Pulmonary artery endothelial cell (primary cell): ENCODE measurements at places on chromosomes 7 and 10.

- DNase-seq = no peak
These were observed 60.8 kb upstream of the ITGA8 start for GRCh38 chr10:15780353-15781135.

- peak; percentile 64 for DNase-seq
These were observed 140.5 kb downstream of the PRKAG2 start for GRCh38 chr7:151736403-151736909.

- no peak for DNase-seq
These were observed 12.6 kb upstream of the OR6B1 start for GRCh38 chr7:143987513-143987912.

- no peak for DNase-seq
These were observed 5.1 kb upstream of the SLC16A12 start for GRCh38 chr10:89540420-89540949.

DNA sequence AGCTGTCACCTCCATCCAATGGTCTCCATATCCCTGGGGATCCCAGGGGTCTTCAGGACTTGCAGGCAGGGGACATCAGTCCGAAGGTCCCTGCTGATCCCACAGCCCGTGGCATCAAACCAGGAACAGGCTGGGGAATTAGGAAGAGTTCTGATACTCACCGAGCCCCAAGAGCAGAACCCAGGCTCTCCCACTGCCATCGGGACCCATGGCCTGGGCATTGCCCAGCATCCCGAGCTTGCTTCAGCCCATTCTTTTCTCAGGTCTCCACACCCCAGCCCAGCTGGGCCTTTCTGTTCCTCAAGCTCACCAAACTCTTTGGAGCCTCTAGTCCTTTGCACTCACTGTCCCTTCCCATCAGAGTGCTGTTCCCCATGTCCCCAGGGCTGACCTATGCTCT lies 280.9 kb downstream of the GRID1 start:
- DNase-seq = no peak

DNA sequence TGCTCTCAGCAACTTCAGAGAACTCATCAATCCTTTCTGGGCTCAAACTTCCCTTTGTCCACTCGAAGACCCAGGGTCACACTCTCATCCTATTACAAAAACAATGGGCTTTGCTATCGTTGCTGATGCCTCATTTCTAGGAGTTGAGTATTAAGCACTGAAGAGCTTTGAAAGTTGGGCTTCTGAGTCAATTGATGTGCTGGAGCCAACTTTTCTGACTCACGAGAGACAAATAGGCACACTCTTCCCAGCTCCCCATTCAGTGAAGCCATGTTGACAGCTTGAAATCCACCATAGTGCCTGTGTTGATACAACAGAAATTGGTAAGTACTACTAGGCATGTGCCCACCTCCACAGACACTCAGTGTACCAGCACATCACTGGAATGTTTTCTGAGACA lies 97.5 kb upstream of the PRSS58 start:
- no peak for DNase-seq

DNA sequence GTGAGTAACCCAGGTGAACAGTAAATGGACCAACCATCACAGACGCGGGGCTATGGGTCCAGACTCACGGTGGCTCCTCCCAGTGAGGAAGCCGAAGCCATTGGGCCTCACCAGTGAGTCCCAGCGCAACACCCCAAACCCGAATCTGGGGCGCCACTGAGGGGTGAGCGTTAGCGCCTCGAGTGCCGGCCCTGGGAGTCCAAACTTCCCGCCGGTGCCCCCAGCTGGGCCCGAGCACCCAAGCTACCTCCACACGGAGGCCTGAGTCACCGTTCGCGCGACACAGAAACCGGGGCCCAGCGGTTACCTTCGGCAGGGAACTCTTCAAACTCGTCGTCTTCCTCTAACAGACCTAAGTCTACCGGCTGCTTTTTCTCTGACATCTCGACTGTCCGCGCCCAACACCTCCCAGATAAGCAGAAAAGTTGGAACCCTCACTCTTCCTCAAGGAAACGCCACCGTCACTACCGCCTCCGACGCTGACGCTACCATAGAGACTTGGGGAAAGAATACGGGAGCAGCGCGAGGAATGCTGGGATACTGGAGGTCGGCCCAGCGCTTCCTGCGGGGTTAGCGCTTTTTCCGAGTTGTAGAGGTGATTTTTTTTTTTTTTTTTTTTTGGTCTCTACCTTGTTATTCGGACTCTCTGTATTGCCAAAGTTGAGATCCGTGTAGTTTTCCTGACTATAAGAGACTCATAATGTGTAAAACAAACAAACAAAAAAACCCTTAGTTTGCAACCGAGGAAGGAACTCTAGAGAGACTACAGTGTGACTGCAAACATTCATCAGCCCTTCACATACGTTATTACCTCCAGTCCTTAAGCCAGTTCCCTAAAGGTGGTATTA lies at the start of gene SEM1:
Gene SEM1 (minus strand): TSS at position 466 of the 848 bp plus-strand sequence. CDS start 83 bp downstream, at position 383.
- DNase-seq = peak; percentile 69

- no peak for DNase-seq
These were observed 44.0 kb downstream of the CALD1 start for GRCh38 chr7:134823400-134823799.

GRCh38 chr7:104196161-104196560 lies 11.7 kb downstream of the ORC5 start:
- peak; percentile 26 for DNase-seq

DNA sequence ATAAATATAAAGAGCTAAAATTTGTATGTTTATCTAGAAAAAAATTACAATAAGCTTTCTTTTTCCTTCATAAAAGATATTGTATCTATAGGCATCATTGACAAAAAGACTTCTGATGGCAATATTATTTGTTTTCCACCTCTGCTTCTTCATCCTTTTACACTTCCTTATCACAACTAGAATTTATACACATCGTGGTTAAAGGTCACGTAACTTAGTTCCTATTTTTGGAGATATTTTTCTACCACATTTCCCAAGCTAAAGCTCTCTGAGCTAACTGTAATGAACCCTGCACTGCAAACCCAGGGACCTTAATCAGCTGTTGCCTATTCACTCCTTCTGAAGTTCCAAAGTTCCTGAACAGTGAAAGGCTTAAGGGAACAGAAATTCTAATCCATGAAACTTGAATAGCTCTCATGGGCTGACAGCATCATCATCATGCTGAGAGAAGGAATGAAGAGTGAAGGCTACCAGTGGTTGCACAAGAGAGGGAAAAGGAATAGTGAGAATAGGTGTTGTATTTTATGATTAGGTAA lies 106.1 kb upstream of the SLC13A1 start:
- DNase-seq = no peak

GRCh38 chr7:2411815-2412586 lies 8.6 kb downstream of the CHST12 start:
- DNase-seq = no peak

GRCh38 chr10:120943542-120943941 lies 92.4 kb downstream of the WDR11 start:
- DNase-seq = no peak

DNA sequence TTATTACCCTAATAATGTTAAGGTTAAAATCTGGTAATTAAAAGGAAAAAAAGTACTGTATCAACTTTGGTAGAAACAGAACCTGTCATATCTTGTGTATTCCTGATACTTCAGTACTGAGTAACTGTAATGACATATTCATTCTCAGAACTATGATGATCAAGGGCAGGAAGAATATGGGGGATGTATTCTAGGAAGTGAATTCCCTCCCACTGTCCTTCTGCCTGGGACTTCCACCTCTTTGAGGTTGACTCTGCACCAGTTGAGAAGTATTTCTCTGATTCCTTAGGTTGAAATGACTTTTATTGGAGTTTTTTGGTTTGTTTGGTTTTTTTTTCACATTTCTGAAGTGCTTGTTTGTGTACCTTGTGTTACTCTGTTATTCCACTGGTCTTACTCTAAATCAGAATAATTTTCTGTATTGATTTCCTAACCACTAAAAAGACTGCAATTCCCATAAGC lies 36.9 kb downstream of the WASL start:
- no peak for DNase-seq

DNA sequence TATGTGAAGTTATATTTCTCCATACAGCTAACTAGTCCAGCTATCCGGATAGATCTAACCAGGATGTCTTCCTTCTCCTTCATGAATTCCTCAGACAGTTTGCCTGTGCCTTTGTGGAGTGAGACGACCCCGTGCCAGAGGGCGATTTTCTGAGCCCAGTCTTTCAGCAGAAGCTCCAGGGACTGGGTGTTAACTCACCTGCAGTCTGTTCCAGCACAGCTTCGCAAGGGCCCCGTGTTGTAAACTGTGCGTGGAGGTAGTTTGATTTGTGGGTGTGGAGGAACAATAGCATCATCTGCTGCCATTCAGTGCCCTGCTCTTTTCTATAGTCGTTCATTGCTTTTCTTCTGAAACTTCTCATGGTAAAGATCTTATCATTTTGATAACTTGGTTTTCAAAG lies 103.8 kb downstream of the INPP5A start:
- no peak for DNase-seq

DNA sequence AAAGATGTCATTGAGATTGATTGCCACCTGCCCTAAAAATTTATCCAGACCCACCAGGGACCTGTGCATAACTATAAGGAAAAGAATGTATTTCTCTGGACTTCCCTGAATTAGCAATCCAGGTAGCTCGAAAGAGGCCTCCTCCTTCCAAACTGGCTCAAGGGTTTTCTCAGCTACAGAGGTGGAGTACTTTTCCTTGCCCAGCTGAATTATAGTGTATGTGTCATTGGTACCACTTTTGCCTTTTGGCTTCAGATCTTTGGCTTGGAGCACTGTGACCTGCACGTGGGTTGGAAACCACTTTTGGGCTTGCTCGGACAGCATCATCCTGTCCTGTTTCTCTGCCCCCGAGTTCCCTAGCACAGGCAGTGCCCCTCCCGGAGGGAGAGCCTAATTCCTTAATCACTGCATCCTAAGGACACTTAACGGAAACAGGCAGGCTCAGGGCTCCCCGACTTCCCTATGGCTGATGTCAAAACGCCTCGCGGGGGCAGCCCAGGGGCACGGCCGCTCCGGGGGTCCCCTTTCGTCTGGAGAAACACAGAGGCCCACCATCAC lies 825 bp downstream of the RAB11FIP2 start:
- DNase-seq = no peak

DNA sequence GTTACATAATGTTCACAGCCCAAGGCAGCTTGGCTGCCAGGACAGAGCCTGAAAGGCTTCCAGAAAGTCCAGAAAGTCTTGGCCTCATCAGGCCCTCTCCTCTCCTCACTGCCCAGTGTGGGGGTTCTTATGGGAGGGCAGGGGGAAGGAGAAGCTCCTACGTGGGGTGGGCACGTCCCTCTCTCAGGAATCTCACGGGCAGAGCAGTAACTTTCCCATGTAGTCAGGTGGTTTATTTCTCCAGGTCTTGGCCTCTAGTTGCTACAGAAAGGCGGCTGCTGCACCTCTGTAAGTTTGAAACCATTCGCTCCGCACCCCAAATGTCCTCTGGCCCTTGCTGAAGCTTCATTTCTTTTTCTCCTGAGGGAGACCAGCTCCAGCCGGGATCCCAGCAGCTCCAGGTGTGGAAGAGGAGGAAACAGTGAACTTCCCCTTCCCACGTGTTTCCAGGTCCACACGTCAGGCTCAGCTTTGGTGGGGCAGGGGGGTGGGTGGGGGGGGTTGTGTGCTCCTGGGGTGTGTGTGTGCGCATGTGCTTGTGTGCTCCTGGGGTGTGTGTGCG lies 320.3 kb downstream of the WDR37 start:
- no peak for DNase-seq

DNA sequence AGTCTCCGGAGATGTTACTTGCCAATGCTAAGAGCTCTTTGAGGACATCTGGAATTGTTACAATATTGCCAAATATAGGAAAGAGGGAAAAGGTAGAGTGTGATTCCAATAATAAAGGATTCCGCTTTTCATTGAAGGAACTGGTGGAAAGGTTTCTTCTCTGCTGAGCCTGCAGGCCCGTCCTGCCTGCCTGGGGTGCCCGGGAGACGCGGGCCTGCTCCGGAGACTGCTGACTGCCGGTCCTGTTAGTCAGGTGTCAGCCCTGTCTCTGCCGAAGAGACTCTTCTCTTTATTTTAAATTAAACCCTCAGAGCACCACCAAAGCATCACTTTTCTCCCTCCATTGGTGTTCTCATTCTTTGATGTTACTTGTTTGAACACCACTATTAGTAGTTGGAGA lies 2.2 kb downstream of the EGFR start:
- DNase-seq = no peak

- no peak for DNase-seq
These were observed 1224.6 kb upstream of the LRRTM3 start for GRCh38 chr10:65701168-65701776.

DNA sequence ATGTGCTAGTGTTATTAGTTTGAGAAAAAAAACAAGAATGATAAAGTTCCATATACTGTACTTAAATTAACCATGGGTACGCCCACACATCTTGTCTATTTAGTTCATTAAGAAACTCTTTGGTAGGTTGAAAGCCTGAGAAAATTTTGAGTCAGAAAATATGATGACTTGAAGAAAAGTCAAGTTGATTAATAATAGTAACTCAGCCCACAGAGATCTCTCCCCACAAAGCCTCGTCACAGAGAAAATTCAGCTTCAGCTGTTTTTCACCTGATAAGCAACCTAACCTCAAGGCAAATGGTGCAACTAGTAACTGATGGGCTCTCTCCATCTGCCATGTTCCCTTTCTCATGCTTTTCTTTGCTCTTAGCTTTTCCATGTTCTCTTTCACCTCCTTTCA lies 1021.6 kb downstream of the GATA3 start:
- DNase-seq = no peak

- DNase-seq = no peak
These were observed 194.1 kb downstream of the INHBA start for GRCh38 chr7:41508755-41509154.

GRCh38 chr7:131087756-131088658 lies 239.7 kb upstream of the MKLN1 start:
- DNase-seq = no peak

- DNase-seq = no peak
These were observed 266 bp upstream of the MDFIC start for GRCh38 chr7:114921631-114922025.

GRCh38 chr7:12690041-12690878 lies 2.8 kb downstream of the ARL4A start:
- no peak for DNase-seq

DNA sequence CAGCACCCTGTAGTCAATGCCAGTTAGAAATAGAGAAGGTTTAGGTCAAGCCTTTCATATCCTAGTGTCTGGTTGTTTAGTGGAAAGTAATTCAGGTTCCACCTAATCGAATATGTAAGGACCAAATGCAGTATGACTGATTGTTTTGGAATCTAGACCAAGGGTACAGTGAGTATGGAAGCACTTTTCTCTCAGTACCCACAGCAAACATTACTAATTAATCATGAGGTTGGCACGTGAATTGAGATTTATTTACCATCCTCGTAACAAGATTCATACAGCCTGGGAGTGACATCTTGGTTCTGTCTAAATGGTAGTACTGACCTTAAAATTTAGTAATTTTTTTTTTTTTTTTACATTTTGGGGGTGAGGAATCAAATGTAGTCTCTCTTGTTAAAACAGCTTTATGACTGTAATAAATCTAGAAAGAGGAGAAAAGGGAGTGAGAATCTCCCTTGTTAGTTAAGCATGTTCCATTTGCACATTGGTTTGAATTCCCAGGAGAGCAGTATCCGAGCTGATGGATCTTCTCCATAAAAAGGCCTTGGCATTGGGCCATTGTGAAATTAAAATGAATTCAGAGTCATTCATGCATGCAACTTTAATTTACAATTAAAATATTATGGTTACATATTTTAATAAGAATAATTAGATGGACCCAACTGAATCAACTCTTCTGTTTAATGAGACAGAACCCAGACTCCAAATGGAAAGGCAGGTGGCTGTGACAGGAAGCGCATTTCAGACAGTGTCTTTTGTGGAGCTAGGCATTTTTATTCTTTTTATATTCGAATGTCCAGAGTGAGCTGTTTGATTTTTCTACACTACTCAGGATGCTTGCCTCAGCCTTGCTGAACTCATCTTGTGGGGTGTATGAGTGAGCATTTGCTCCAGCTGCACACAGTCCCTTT lies 57.6 kb downstream of the SNX10 start:
- no peak for DNase-seq
